Activated CD4-positive, alpha-beta T cell treated with anti-CD3 and anti-CD28 coated beads, Interleukin-2, Interleukin-6, amounts not matched to agents 100 ng/mL and 50 ng/mL, durations not matched to agents 16 hours and 8 hours (primary cell): ENCODE measurements at places on chromosomes 5 and 9.
A peak's percentile ranks its signal among the peaks of the same experiment; 100 is the strongest.

DNA sequence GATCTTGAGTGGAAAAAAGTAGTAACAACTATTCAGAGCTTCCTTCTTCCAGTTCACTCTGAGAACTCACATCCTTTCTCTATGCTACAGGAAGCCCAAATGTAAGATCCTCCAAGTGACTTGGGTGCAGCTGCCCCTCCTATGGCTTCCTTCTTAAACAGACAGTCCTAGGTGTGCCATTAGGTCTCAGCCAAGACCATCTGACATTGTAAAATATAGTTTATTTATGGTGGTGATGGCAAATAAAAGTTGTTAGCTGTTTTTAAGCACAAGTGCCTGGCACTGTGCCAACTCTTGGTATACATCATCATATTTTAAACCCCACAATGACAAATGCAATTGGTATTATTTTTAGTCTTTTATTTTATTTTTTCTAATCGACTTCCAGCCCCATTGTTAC lies 58.1 kb downstream of the TMEM252 start:
- DNase-seq = no peak

GRCh38 chr5:20972419-20972925 lies 984.5 kb upstream of the CDH18 start:
- DNase-seq = no peak

DNA sequence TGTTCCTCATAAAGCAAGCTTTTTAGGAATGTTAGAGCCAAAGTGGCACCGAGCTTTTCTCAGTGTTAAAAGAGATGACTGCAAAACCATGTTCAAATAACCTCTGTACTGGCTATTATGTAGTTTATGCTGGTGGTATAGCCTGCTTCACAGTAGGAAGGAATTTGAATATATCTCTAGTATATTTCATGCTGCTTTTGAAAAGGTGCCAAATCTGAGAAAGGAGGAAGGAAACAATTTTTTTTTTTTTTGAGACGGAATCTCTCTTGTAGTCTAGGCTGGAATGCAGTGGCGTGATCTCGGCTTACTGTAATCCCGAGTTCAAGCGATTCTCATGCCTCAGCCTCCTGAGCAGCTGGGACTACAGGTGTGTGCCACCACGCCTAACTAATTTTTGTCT lies 13.5 kb downstream of the CREBRF start:
- no peak for DNase-seq

GRCh38 chr5:10489810-10490426 lies 48.2 kb downstream of the ROPN1L start:
- peak; percentile 27 for DNase-seq

GRCh38 chr9:124624735-124624992 lies 117.5 kb upstream of the NR5A1 start:
- DNase-seq = no peak

DNA sequence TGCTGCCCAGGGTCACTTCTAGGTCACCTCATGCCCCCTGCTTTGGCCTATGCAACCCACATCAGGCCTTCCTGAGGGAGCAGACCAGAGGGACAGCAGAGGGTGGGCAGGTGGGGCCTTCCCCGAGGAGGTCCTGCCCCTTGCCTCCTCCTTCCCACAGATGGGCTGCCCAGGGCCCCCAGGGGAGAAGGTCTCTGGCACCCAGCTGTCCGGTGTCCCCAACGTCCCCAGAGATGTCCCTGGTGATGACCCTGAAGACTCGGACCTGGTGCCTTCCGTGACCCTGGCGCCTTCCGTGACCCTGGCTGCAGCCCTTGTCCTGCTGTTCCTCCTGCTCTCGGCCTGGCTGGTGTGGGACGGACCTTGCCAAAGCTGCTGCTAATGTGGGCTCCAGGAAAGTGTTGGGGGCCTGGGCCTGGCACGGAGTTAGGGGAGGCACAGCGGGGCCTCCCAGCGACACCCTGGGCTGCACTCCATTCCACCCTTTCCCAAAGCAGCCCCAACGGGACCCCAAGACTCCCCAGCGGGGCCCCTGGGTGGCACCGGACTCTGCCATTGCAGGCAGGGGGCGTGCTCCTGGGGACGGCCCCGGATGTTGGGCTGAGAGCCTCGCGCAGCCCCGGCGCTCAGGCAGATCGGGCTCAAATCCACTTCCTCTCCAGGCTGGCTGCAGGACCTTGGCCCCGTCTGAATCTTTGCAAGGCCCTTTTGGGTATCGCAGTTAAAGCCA lies 6.8 kb upstream of the SLC2A6 start:
- peak; percentile 30 for DNase-seq

DNA sequence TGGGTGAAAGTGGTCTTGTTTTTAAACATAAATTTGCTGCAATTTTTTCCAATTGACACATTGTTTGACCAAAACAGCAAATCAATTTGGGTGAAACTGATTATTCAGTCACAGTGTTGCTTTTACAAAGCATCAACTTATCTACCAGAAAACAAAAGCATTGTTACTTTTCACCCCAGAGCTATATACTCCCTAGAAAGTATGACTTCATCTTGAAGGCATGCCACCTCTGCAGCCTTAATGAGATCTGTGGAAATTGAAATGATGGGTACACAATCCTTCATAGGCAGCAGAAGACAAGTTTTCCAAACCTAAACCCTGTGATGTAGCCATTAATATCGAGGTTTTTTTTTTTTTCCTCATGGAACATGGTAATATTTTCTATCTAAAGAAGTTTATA lies 615.9 kb downstream of the CHSY3 start:
- DNase-seq = no peak

- no peak for DNase-seq
These were observed 107.4 kb downstream of the JAKMIP2 start for GRCh38 chr5:147675168-147675567.

DNA sequence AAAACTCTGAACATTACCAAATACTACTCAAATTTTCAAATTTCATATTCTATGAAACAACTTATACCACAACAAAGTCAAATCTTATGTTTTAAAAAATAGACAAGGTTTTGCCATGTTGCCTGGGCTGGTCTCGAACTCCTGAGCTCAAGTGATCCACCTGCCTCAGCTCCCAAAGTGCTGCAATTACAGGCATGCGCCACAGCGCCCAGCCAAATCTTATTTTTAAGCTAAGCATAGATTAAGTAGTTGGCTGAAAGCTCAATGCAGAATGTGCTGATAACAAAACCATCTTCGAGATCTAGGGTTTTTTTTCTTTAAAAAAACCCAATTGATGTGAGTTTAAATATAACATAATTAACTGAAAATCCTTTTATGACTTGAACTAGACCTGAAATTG lies 6.4 kb downstream of the LMBRD2 start:
- DNase-seq = no peak
